ENCODE measurements at places on chromosomes 3 and 15.

- no peak for DNase-seq
Observed at GRCh38 chr15:88908123-88908522, 5.1 kb downstream of the MFGE8 start.

- no peak for DNase-seq
Observed at GRCh38 chr15:99590913-99591646, 25.3 kb downstream of the MEF2A start.

GRCh38 chr3:184582646-184583577 is 21.3 kb downstream of the EPHB3 start:
- DNase-seq, result no peak

DNA sequence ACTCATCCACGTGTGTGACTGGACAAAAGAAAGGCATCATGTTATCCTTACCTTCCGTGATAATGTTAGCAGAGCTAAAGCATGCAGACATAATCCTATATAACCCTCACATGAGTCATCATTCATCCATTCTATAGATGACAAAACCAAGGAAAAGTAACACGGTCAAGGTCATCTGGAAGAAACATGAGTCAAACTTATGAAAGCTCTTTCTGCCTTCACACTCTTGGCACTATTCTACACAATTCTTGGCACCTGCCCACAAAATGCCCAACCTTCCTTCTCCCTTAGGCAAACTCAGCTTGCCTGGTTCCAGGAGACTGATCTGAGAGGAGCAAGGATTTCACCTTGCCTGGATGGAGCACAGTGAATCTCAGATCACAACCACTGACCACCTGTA is 66.9 kb downstream of the PRICKLE2 start:
- DNase-seq, result no peak

DNA sequence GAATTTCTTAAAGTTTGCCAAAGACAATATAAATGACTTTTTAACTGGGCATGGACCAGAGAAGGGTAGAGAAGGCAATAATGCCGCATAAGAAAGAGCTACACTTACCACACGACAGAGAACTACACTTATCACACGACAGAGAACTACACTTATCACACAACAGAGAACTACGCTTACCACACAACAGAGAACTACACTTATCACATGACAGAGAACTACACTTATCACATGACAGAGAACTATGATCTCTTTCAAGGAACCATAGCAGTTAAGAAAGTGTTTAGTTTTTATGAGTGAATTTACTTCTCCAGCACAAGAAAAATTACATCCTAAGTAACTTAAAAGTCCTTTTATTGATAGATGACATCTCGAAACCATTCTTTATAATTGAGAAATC is 32.0 kb downstream of the DCUN1D1 start:
- no peak for DNase-seq

DNA sequence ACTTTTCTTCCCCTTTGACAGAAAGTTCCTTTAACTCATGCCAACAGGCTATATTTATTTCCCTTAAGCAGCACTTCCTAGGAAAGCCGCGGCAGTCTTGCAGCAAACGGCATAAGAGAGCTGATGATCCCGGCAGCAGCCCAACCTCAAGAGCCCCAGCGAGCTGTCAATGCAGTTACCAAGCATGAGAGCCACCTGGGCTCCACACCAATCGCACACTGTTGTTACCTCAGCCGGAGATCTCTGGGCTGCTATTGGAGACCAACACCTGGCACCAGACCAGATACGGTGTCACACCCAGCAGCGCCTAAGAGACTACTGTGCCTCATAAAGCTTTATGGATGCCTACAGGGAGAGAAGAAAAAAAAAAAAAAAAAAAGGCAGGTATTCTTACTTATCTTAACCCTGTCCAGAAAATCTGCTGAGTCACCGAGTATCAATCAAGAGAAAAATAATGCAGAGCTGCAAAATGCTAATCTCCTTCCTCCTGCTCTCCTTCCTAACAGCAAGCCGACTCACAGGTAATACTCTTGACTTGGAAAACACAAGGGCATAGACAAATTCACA is 11.7 kb downstream of the ABCC5 start:
- no peak for DNase-seq

GRCh38 chr15:70036585-70037291 is 61.0 kb downstream of the TLE3 start:
- no peak for DNase-seq

- DNase-seq, result no peak
Observed at GRCh38 chr3:151539599-151539998, 78.7 kb upstream of the IGSF10 start.

DNA sequence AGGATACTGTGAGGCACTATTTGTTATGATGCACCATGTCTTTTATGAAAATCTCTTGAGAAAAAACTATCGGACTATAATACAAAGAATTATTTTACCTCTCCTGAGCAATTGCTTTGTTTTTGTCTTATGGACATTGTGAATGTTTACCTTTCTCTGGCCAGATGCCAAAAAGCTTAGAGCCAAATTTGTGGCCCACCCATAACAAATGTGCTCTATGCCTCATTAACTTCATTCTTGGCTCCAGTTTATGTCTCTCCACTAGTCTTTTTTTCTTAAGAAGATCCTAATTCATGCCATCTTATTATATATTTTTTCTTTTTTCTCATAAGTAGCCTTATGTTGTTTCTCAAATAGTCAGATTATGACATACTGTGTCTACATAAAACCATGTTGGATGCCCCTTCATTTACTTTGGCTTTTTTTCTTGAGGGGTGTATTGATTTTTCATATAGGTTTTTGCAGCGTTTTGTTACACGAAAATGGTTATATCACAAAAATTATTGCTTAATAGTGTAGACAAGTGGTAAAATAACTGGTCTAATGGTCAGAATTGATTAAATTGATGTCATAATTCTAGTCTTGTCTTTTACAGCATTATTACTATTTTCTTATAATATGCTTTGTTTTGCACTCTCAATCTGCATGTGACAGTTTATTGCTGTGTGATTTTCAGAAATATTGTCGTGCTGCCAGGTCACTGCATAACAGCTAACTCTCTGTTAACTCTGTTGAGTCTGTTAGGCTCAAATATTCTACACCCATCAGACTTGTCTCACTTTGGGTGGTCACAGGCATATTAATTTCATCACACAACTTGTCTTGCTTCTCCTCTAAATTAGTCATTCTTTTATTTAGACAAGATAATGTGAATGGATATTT is 18.2 kb downstream of the SENP8 start:
- no peak for DNase-seq

GRCh38 chr3:38334142-38335055 is 12.2 kb upstream of the XYLB start:
- no peak for DNase-seq

DNA sequence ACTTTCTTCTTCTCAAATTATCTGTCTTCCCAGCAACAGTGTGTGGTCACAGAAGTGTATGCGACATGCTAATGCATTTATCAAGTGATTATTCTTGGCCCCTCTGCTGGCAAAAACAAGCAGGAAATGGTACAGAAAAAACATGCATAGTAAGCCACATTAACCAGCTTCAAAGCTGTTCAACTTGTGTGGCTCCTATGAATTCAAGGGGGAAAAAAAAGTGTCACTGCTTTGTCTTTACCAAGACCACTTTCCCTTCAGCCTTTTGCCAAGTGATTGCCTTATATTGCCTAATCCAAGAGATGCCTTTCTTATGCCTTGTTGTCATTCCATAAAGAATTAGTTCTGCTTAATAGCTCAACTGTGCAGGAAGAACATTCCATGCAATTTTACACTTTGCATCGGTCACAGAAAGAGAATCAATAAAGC is 39.1 kb downstream of the PRTG start:
- no peak for DNase-seq

GRCh38 chr3:151564261-151564660 is 103.4 kb upstream of the IGSF10 start:
- DNase-seq, result no peak

DNA sequence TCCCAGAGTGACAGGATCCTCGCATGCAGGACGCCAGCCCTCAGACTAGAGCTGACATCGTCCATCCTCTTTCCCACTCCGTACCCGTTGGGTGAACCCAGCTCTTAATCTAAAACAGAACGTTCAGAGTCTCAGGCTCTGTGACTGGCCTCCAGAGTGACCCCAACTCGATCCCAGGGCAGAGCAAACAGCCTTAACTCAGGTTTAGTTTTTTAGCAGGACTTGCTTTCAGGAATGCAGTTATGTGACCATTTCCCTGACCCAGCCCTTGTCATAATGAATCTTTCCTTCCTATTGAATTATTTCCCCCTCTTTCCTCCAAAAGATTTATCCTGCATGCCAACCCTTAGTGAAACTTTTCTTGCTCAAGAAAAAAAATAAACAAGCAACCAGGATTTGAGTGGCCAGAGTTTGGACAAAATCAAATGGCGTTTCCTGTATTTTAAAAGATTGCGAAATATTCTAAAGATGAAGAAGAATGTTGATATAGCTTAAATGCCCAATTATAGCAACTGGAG is 47.8 kb upstream of the RARB start:
- no peak for DNase-seq

GRCh38 chr15:94236608-94237007 is 5.2 kb downstream of the MCTP2 start:
- no peak for DNase-seq

DNA sequence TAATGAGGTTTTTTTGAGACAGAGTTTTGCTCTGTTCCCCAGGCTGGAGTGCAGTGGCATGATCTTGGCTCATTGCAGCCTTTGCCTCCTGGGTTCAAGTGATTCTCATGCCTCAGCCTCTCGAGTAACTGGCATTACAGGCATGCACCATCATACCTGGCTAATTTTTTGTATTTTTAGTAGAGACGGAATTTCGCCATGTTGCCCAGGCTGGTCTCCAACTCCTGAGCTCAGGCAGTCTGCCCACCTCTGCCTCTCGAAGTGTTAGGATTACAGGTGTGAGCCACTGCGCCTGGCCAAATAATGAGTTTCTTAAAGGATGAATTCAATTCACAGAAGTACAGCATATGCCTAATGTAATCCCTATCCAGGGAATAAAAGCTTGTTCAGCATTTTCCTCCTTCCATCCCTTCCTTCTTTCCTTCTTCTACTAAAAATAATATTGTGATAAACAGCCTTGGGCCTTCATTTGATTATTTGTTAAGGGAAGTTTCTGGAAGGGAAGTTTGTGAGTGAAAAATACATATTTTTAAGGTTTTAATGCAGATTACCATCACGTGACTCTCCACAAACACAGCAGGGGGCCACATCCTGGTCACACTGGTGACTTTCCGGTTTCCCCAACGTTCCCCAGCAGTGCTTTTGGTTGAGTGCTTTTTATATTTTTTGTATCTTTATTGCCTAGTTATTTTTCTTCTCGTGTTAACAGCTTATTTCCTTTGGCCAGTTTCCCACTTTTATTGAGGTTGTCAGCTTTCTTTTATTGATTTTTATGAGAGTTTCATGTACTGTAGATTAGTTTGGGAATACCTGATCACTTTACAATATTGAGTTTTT is 116.8 kb downstream of the USP13 start:
- DNase-seq, result no peak

DNA sequence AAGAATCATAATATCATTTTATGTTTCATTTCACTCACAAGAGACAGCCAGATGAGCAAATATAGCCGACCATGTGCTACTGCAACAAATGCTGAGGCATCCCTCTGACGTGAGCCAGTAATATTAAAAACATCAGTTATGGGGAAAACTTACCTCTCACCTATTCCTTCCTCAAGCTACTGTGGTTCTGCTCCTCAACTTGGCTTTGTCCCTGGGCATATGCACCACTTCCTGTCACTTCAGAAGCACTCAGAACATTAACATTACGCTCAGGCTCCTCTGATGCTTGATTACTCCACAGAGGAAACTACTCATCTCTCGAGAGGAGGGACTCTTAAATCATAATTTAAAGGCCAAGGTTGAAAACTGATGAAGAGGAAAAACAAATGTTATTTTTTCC is 457.0 kb upstream of the ALCAM start:
- DNase-seq, result no peak

GRCh38 chr3:126557415-126557745 is 1.4 kb downstream of the C3orf22 start:
- DNase-seq, result no peak

DNA sequence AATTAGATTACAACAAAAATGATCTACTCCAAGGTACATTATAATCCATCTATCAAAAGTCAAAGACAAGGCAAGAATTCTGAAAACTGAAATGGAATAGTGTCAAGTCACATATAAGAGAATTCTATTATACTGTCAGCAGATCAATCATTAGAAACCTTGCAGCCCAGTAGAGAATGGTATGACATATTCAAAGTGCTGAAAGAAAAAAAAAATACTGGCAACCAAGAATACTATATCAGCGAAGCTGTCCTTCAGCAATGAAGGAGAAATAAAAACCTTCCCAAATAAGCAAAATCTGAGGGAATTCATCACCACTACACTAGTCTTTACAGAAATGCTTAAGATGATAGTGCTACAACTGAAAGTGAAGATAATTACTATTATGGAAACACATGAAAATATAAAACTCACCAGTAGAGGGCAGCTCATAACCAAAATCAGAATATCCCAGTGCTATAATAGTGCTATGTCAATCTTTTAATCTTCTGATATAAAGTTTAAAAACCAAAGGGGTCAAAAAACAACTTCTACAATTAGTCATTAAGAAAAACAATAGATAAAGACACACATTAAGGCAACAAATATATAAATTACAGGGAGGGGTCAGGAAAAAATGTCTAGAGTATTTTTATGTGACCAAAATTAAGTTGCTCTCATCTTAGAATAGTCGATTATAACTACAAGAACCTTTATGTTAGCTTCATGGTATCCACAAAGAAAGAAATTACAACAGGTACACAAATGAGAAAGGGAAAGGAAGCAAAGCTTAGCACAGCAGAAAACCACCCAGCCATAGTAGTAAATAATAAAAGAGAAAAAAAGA is 190.7 kb upstream of the CNTN6 start:
- no peak for DNase-seq

- DNase-seq, result no peak
Observed at GRCh38 chr15:78111788-78112187, 19.4 kb downstream of the SH2D7 start.

DNA sequence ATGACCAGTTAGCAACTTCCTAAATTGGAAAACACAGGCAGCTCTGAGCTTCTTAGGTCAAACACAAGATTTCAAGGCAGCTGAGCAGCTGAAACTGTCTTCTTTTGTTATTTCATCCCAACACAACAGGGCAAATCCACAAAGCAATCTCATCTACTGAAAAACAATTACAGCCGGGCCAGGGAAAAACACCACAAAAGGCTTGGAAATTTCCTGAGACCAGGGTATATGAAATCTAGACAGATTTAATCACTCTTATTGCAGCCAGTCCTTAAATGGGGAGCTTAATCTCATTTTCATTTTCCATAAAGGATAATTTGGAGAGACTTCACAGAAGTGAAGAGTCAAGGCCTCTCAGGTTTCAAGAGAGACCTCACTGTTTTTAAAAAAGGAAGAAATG is 181.8 kb downstream of the SSR3 start:
- no peak for DNase-seq

- DNase-seq, result no peak
Observed at GRCh38 chr3:195241592-195242355, 29.2 kb downstream of the XXYLT1 start.

GRCh38 chr15:67977414-67978089 is 76.6 kb upstream of the PIAS1 start:
- DNase-seq, result no peak
